ENCODE measurements at places on chromosomes 7 and 10. TPM values are rescaled to one million over a fixed set of nuclear protein-coding genes. Genes with fewer than 3 reads are reported as not detected.

FLNC gene
- total RNA-seq: 3.6 TPM

OPN1SW gene
- total RNA-seq: not detected

CFTR gene
- total RNA-seq: 0.16 TPM

FAM180A gene
- not detected for total RNA-seq

LIPF gene
- total RNA-seq: not detected

ADRB1 gene
- 3.3 TPM for total RNA-seq

ANKRD61 gene
- total RNA-seq: 0.31 TPM

ABCA13 gene
- 0.16 TPM for total RNA-seq

KAT6B gene
- 304 TPM for total RNA-seq

SMKR1 gene
- total RNA-seq: 2.3 TPM

RGR gene
- 0.47 TPM for total RNA-seq

TFAM gene
- 53.0 TPM for total RNA-seq

GATA3 gene
- not detected for total RNA-seq

SEMA3C gene
- total RNA-seq: 289 TPM

LIPM gene
- not detected for total RNA-seq

PRKCQ gene
- total RNA-seq: 1.4 TPM

CPVL gene
- 69.9 TPM for total RNA-seq

HABP2 gene
- total RNA-seq: 0.31 TPM

MYOF gene
- total RNA-seq: 3.6 TPM

NUTM2E gene
- 0.78 TPM for total RNA-seq

CHST15 gene
- 58.6 TPM for total RNA-seq

FGFBP3 gene
- 29.8 TPM for total RNA-seq

AASS gene
- 19.3 TPM for total RNA-seq

ASIC3 gene
- total RNA-seq: 0.62 TPM

TRIM50 gene
- 0.16 TPM for total RNA-seq

TCF7L2 gene
- 1.9 TPM for total RNA-seq

OR6V1 gene
- not detected for total RNA-seq

NOM1 gene
- total RNA-seq: 27.5 TPM

MRM2 gene
- 15.0 TPM for total RNA-seq

IGFBP3 gene
- 4.2 TPM for total RNA-seq

DTX2 gene
- 5.9 TPM for total RNA-seq

CAV1 gene
- total RNA-seq: 12.0 TPM

OR6B1 gene
- total RNA-seq: not detected

SPDYE2 gene
- total RNA-seq: not detected

LARP4B gene
- 29.5 TPM for total RNA-seq

Data from occipital lobe (tissue), 3 donors.